ENCODE measurements at places on chromosomes 1 and 21.
A peak's percentile ranks its signal among the peaks of the same experiment; 100 is the strongest.

GRCh38 chr1:216430744-216431143, 7.5 kb upstream of the USH2A start:
- no peak for DNase-seq

DNA sequence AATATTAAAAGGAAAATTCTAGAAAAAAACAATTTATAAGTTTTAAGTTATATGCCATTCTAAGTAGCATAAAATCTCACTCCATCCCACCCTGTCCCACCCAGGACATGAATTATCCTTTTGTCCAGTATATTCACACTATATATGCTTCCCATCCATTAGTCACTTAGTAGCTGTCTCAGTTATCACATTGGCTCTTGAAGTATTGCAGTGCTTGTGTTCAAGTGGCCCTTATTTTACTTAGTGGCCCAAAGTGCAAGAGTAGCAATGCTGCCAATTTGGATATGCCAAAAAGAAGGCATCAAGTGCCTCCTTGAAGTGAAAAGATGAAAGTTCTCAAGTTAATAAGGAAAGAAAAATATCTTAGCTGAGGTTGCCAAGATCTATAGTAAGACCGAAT, 192.3 kb downstream of the KCNT2 start:
- DNase-seq, result no peak

- no peak for DNase-seq
These were observed 8.2 kb downstream of the SYTL1 start for GRCh38 chr1:27349784-27350662.

DNA sequence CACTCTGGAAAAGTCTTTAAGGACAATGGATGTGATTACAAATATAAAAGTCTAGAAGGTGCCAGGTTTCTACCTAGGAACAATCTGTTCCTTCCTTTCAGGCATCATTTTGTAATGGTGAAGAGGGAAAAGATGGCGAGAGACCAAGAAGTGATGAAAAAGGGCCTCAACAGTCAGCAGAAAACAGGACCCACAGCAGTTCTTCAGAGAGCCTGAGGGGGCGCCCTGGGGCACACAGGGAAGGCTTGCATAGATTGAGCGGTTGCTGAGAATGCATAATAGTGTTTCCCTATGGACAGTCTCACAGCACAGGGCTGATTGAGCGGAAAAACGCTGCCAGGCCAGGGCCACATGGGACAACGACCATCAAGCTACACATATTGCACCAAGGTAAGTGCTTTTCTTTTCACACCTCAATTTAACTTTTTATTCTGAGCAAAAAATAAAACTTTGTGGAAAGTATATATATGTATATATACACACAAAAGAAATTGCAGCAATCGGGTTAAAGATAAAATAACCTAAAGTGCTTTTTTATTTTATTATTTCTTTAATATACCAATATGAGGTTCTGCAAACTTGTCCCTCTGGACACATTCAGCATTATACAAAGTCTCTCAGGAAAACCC, 3.1 kb upstream of the YRDC start:
- peak; percentile 46 for DNase-seq

GRCh38 chr1:25145775-25146393, 86.4 kb downstream of the SYF2 start:
- DNase-seq, result no peak

DNA sequence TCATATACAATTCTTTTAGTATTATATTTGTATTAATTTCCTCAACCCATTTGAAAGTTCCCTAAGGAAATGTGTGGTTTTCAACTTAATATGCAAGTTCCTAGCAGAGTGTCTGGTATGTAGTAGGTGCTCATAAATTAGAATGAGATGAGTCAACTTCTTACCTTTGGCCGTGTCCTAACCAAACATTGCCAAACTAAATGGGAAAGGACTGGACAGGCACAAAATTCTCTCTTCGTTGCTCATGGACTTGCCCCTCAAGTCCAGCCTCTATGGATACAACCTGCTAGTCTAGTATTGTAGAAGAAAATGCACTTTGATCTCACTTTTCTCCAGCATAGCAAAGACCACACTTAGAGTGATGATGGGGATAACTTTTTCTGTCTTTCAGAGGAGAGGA, 11.6 kb upstream of the MRPS14 start:
- no peak for DNase-seq

DNA sequence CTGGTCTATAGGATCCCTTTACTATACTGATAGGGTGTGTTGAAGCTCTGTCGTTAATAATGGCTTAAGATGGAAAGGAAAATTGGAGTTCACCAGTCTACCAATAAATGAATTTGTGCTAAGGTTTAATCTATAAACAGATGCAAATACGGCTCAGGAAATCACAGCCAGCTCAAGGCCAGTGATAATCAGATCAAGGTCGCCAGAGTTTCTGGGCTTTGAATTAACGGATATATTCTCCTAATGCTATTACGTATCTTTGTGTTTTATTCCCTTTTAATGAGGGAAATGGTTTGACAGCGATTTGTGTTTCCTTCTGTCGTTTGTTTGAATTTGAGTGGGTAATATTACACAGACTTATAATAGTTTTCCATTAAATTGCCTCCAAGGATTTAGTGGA, 279.6 kb downstream of the BACH1 start:
- no peak for DNase-seq

DNA sequence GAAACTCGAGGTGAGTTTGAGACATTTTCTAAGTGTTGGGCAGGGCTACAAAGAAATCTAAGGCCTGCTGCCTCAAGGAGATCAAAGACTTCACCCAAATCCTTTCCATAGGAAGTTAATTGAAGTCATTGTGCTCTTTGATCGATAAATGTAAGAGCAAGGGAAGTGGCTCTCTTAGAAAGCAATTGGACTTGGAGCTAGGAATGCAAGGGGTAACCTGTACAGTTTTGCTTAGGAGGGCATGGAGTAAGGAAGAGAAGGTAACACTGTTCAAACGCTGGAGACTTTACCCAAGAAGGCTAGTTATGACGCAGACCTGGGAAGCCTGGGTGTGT, 418.0 kb upstream of the PROX1 start:
- DNase-seq, result no peak

All from activated naive CD4-positive, alpha-beta T cell (primary cell).